Right renal pelvis (tissue), 4 donors: ENCODE measurements at places on chromosomes 5 and 9. TPM values are rescaled to one million over a fixed set of nuclear protein-coding genes. Genes with fewer than 3 reads are reported as not detected.

Gene ZNF883
- 13.0 TPM for polyA plus RNA-seq

Gene PAM
- 223 TPM for polyA plus RNA-seq

Gene LRRC14B
- 0.16 TPM for polyA plus RNA-seq

Gene ANKRD34B
- 0.35 TPM for polyA plus RNA-seq

Gene SPINK7
- 0.19 TPM for polyA plus RNA-seq

Gene SAXO1
- polyA plus RNA-seq = 0.17 TPM

Gene LCN9
- not detected for polyA plus RNA-seq

Gene OLFM1
- 4.2 TPM for polyA plus RNA-seq

Gene ZNF618
- polyA plus RNA-seq = 43.3 TPM

Gene KIF12
- polyA plus RNA-seq = 177 TPM

Gene KIF4B
- polyA plus RNA-seq = 0.17 TPM

Gene BHMT
- 305 TPM for polyA plus RNA-seq

Gene MSMP
- not detected for polyA plus RNA-seq

Gene SLC36A3
- polyA plus RNA-seq = not detected

Gene UAP1L1
- polyA plus RNA-seq = 6.5 TPM

Gene FBP2
- 0.08 TPM for polyA plus RNA-seq

Gene NUTM2F
- not detected for polyA plus RNA-seq

Gene MRNIP
- 36.5 TPM for polyA plus RNA-seq

Gene SVEP1
- 7.4 TPM for polyA plus RNA-seq

Gene BTF3
- polyA plus RNA-seq = 1,025 TPM
